ENCODE measurements at places on chromosomes 7 and 10. TPM values are rescaled to one million over a fixed set of nuclear protein-coding genes. Genes with fewer than 3 reads are reported as not detected.

The CCDC7 gene
- total RNA-seq, result 12.0 TPM

The CRHR2 gene
- not detected for total RNA-seq

DNA sequence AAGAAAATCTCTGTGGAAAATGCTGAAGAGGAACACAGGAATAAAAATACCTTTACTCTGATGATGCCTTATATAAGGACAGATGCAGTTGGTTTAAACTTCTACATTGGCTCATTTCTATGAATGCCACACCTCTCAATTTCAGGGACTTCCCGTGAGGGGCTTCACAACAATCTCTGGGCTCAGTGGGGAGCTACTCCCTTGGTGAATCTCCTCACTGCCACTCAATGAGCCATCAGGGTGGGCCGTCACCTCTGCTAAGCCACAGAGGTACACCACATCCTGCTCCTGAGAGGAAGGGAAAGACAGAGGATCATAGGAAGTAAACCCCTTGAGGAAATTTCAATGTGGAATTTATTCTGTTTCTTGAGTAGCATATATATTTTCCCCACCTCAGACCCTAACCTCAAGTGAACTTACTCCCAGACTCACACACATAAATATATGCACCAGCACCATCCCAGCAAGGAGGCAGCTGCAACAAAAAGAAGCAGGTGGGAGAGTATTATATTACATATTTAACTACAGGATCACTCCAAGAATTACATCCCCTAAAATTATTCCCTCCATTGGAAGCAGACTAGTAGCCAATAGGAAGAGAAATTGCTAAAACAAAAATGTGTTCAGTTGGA is 63.3 kb upstream of the PRSS1 start:
- DNase-seq, result peak; percentile 32

GRCh38 chr10:96457341-96457740 is 56.4 kb downstream of the TLL2 start:
- no peak for DNase-seq
